Stimulated activated CD4-positive, alpha-beta T cell treated with anti-CD3 and anti-CD28 coated beads, Interleukin-1b, Interleukin-23, amount 100 ng/mL, for 1 hour (primary cell): ENCODE measurements at places on chromosomes 2 and 18.

GRCh38 chr2:97699765-97700444, 13.5 kb upstream of the ZAP70 start:
- DNase-seq: no peak

DNA sequence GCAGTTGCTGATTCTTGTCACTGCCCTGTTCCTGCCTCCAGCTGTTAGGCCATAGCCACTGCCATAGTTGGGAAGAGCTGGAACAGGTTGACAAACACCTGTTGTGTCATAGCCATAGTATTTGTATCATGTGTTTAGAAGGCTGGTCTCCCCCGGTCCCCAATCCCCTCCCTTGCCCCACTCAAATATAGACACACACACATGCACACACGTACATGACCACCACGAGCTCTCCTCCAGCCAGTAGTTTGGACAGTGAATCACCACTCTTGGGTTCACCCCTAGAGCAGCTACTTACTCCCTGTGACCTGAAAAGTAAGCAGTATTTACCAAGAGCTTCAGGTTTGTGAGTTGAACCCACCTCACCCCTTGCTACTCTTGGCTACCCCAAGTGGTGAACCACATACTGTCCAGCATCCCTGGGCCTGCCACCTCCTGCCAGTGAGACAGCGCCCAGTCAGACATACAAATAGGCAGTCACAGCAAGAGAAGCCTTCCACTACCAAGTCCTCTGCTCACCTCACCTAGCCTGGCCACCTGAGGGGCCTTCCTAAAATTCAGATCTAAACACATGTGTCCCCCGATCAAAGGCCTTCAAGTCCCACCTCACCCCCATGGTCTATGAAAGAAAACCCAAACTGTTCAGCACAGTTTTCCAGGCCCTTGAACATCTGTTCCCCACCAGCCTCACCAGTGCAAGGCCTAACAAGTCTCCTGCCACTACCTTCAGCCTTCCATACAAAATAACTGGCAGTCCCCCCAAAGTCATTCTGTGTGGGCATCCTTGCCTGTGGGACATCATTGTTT, 7.1 kb downstream of the PCBP1 start:
- no peak for DNase-seq

DNA sequence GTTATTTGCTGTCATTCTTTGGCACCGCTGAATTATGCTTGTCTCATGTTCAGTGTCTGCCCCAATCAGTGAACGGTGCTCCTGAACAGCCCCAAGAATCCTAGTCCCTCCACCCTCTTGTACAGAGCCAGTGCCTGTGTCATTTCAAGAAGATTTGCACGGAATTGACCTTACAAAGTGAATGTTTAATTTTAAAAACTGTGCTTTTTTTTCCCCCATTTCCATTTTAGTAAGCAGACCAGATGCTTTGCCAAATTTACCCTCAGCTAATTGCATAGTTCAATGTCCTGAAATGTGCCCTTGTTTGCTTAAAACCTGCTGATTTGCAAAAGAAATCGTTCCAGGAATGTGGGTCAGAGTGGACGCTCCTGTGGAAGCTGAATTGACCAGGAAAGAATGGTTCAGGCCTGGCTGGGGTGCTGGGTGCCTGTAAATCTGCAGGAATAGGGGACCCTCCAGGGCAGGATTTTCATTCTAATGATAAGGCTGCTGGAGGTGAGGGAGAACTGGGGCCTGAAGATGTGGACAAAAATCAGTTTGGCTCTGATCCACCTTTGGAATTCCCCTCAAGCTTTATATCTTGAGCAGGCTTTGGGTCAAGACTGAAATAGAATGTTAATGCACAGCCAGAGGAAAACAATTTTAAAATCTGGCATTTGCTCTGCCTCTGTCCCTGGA, 20.1 kb downstream of the TMEM17 start:
- no peak for DNase-seq

DNA sequence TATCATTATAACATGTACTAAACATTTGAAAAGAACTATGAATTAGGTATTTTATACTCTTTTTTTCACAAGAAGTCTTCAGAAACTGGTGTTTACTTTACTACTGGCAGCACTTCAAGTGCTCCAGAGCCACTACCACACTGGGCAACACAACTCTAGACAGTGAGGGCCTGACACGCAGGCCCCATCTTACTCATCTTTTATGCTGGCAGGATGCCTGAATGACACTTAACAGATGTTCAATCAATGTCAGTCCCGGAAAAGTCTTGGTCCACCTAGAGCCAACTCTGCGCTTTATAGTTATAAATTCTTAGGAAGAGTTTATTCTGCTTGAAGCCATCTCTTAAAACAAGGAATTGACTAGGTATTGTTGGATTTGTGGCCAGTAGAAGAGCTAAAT, 8.7 kb upstream of the WIPF1 start:
- no peak for DNase-seq

DNA sequence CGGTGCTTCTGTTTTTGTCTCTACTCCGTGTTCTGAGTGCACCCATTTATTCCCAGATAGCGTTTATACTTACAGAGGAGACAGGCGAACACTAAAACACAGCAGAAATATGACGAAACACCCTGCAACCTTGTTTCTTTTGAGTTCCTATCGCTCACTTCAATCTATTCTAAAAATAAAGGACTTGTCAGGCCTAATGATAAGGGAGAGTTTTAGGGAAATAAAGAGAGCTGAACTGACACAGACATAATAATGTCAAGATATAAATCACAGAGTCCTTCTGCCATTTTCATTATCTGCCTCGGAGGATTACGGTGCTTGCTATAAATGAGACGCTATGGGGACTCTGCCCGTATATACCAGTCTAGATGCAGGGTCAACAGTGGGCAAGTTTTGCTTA, 659.7 kb upstream of the SALL3 start:
- DNase-seq: no peak

DNA sequence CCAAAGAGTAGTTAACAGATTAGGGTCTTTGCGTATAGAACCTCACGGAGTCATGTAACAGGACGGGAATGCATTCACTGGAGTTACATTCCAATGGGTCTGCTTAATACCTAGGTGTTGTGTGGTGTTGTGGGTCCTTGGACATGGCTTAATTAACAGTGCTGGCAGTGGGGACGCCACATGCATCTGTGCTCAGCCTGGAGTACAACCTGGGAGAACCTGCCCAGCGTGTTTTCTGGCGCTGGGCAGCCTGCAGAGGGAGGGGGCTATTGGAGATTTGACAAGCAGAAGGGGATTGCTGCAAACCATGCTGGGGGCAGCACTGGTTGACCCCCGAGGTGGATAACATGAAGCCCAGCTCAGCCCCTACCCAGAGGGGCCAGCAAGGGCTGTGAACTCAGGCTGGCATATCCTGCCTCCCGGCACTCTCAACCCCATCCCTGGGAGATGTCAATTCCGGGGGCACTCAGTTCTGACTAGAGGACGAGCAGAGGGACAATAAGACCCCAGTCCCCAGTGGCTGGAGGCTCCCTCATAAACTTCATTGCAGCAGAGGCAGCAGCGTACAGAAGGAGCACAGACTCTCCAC, 29.3 kb upstream of the COPS8 start:
- DNase-seq: no peak

DNA sequence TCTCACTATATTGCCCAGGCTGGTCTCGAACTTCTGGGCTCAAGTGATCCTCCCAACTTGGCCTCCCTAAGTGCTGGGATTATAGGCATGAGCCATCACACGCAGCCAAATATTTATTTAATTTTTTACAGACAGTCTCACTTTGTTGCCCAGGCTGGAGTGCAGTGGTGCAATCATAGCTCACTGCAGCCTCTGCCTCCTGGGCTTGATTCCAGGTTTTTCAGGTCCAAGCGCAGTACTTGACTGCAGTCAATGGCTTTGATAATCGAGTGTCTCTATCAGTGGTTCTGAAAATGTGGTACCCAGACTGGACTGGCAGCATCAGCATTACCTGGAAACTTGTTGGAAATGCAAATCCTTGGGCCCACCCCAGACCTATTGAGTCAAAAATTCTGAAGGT, 63.1 kb downstream of the PLB1 start:
- no peak for DNase-seq

DNA sequence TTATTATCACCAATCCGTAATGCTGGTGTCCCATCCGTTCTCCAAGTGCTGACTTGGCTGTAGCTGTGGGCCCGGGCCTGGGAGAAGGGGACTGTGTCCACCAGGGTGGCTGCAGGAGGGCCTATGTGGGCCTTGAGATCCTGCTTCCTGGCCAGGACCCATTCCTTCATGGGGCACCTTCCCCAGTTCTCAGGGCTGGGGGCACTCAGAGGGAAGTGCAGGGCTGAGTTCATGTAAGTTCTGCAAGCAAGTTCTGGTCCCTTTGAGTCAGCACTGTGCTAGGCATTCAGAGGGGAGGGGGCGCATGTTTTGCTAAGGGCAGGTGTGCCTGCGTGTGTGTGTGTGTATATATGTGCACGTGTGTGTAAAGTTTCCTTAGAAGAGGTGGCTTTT, 94.0 kb downstream of the GLI2 start:
- no peak for DNase-seq

DNA sequence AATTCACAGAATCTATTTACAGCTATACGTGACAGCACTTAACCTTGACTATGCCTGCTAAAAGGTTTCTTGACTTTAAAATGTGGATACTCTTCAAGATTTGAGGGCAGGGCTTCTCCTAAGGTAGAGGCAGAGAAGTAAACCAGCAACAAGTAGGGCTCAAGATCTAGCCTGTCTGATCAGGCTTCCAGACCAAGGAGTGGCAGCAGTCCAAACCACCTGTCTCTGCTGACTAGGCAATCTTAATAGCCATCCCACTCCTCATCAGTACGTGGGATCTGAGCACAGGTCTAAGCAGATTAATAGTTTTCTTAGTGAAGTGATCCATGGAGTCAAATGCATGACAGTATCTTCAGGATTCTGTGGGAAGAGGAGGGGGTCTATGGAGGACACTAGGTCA, 100.4 kb downstream of the GPD2 start:
- DNase-seq: no peak
